ENCODE measurements at places on chromosomes 7 and 10. TPM values are rescaled to one million over a fixed set of nuclear protein-coding genes. Genes with fewer than 3 reads are reported as not detected.

The NRCAM gene
- total RNA-seq, result 1.1 TPM

The CYP2C8 gene
- 1.2 TPM for total RNA-seq

The LLCFC1 gene
- total RNA-seq, result not detected

The ADCY1 gene
- 1.1 TPM for total RNA-seq

The SPACDR gene
- 0.54 TPM for total RNA-seq

DNA sequence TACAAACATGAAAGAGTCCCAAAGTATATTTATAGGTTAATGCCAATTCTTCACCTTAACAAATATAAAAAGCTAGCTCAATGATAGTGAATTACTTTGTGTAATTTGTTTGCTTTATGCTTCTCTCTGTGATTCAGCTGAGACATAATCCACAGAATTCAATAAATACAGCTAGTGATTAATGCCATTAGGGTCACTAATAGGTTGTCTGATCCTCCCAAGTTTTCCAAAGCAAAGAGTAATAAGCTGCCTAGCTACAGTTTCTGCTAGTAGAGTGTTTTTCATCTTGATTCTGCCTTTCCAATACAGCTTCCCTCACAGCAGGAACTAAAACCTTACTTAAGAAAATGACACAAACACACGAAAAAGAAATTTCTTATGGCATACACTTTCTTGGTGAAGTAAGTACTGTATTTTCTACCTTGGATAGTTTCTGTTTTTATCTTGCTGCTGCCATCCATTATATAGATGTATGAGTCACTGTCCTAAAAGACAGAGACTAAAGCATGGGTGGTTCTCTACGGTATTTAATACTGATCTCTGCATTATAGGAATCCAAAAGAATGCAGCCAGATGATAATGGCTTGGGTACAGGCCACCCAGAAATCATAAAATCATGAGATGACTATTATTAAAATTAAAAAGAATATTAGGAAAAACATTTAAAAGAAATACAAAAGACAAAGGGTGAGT, 170.0 kb downstream of the TPK1 start:
- no peaks in the 10 kb centered on the region for H3K36me3 ChIP-seq
- no peaks in the 10 kb centered on the region for H3K27me3 ChIP-seq
- H3K4me1 ChIP-seq, result no peaks in the 10 kb centered on the region
- no peak overlapping the region for H3K27ac ChIP-seq

DNA sequence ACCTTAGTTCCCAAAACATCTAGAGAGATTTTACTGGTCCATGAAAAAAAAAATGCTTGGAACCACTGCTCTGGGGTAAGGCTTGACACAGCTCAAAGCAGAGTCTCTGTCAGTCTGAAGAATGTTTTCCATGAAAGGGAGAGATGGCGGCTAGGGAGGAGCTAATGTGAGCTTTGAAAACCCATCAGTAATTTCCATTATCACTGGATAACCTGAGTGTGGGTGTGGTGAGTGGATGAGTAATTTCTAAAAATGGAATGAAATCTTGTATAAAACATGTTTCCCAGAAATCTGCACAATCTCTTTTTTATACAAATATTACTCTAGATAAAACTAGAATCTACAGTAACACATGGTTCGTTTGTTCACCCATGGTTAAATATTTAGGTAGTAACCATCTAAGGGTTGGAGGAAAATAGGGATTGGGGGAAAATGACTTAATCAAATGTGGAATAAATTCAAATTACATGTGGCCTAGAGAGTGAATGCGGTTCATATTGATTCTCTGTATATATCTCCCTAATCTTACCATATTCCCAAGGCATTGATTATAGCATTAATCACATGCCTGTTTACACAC, 289.4 kb downstream of the RNLS start:
- no peak for DNase-seq
- no peak overlapping the region for H3K4me3 ChIP-seq
- H3K4me1 ChIP-seq, result no peaks in the 10 kb centered on the region
- no peak overlapping the region for H3K27ac ChIP-seq
- no peaks in the 10 kb centered on the region for H3K27me3 ChIP-seq

GRCh38 chr7:69847921-69848612, 249.8 kb downstream of the AUTS2 start:
- no peak overlapping the region for H3K4me3 ChIP-seq
- H3K27me3 ChIP-seq, result no peaks in the 10 kb centered on the region
- H3K27ac ChIP-seq, result no peak overlapping the region
- H3K4me1 ChIP-seq, result no peaks in the 10 kb centered on the region

DNA sequence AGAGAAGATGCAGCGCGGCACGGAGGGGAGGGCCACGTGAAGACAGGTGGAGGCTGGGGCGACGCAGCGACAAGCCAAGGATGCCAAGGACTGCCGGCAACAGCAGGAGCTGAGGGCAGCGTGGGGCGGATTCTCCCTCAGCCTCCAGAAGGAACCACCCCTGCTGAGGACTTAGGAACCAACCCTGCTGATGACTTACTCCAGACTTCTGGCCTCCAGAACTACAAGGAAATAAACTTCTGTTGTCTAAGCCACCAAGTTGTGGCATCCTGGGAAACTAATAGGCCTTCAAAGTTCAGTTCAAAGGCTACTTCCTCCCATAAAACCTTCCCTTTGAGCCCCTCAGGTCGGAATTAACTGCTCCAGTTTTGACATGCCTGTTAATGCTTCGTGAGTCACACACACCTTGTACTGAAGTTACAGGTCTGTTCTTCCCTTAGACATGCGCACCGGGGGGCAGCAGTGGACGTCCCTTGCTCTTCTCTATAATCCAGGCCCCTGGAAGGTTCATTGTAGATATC, 88.4 kb upstream of the RHEB start:
- peak overlapping the region; percentile 38 for H3K27ac ChIP-seq
- H3K4me1 ChIP-seq, result no peaks in the 10 kb centered on the region
- H3K36me3 ChIP-seq, result no peaks in the 10 kb centered on the region
- H3K4me3 ChIP-seq, result no peak overlapping the region

- no peak for DNase-seq
- no peaks in the 10 kb centered on the region for H3K27me3 ChIP-seq
- H3K4me1 ChIP-seq, result no peaks in the 10 kb centered on the region
- H3K4me3 ChIP-seq, result no peak overlapping the region
- no peak overlapping the region for H3K27ac ChIP-seq
Observed at GRCh38 chr7:49790209-49790608, 16.8 kb downstream of the VWC2 start.

DNA sequence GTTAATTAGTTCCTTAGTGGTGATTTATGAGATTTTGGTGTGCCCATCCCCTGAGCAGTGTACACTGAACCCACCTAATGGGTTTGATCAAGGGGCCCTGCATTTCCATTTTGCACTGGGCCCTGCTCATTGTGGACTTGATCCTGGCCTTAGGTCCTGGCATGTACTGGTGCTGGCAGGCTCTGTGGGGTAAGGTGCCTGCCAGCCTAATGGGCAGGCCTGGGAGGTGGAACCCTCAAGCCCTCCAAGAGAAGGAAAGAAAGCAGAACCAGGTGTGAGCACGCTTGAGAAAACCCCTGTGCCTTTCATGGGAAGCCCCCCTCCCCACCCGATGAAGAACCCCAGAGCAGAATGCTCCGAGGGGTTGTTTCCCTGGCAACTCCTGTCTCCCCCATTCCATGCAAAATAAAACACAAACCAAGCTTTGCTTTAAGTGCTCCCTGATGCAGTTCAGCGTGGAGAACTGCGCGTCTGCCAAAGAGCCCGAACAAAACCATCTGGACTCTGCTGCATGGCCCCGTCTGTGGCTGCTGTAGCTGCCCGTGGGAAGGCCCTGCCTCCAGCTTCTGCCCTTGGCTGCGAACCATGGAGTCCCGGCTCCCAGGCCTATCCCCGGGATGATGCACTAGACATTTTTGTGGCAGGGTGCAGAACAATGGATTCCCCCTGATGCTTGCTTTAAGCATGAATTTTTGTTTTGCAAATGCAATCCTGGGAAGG, 123.3 kb downstream of the PRPF18 start:
- H3K4me1 ChIP-seq, result peaks cover 4% of the 10 kb centered on the region
- no peak for DNase-seq
- H3K27me3 ChIP-seq, result no peaks in the 10 kb centered on the region
- H3K36me3 ChIP-seq, result no peaks in the 10 kb centered on the region

- H3K27me3 ChIP-seq, result peaks cover 3% of the 10 kb centered on the region
- H3K4me1 ChIP-seq, result no peaks in the 10 kb centered on the region
- H3K36me3 ChIP-seq, result no peaks in the 10 kb centered on the region
Observed at GRCh38 chr7:123643495-123644441, 11.9 kb upstream of the LMOD2 start.

GRCh38 chr7:158255156-158255555, 332.5 kb downstream of the PTPRN2 start:
- DNase-seq, result no peak
- no peaks in the 10 kb centered on the region for H3K27me3 ChIP-seq
- H3K4me3 ChIP-seq, result no peak overlapping the region
- H3K4me1 ChIP-seq, result no peaks in the 10 kb centered on the region

GRCh38 chr10:63382066-63382465, 83.7 kb downstream of the JMJD1C start:
- H3K4me3 ChIP-seq, result no peak overlapping the region
- no peak overlapping the region for H3K27ac ChIP-seq
- no peaks in the 10 kb centered on the region for H3K4me1 ChIP-seq
- H3K27me3 ChIP-seq, result no peaks in the 10 kb centered on the region
- no peak for DNase-seq

DNA sequence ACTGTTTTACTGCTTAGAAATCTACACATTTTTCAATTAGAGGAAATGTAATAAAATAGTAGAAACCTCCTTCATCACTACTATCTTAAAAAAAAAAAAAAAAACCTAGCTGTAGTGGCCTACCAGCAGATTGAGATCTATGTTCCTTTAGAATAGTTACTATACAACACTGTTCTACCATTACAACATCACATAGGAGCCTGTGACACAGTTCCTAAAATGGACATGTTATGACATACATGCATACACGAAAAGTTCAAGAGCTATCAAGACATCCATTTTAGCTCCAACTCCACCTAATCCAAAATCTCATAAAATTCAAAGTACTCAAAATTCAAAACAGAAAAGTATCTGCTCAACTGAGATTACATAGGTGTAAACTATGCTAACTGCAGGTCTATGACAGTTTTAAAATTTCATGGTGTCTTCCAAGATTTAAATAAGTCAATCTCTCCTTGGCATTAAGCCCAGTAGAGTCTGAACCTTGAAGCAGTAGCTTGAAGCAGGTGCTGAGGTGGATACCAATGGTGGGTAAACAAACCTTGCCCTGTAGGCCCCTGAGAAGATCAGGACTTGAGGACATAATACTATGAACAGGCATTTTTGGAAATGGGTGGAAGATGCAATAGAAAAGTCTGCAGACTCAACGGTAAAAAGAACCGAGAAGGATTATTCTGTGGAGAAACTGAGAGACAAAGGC, 17.0 kb downstream of the CACUL1 start:
- peak overlapping the region; percentile 67 for H3K27ac ChIP-seq
- peaks cover 10% of the 10 kb centered on the region for H3K4me1 ChIP-seq
- peak; percentile 51 for DNase-seq
- no peak overlapping the region for H3K4me3 ChIP-seq

DNA sequence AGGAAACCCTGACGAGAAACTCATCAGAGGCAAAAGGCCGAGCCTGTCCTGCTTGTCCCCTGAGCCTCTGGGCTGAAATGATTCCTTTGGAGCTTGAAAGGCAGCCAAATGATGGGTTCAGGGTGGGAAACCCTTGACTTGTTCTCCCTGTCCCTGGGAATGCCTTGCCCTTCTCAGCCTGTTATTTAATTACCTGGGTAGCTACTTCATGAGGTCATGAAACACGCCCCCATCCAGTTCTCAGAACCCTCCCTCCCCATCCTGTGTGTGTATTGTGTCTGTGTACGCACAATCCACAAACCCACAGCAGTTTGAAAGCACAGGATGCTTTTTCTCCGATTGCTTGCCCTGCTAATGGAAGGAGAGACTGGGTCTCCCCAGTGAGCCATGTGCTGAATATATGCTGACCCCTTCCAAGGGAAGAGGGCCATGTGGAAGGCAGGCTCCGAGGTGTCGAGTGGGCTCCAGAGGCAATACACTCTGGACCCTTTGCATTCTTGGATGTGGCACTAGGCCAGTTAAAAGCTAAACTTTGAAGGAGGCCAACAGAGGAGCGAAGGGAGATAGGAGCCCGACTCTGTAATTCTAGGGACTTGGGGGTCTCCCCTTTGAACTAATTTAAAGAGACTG, 10.6 kb downstream of the DUSP5 start:
- no peak overlapping the region for H3K27ac ChIP-seq
- no peaks in the 10 kb centered on the region for H3K27me3 ChIP-seq

DNA sequence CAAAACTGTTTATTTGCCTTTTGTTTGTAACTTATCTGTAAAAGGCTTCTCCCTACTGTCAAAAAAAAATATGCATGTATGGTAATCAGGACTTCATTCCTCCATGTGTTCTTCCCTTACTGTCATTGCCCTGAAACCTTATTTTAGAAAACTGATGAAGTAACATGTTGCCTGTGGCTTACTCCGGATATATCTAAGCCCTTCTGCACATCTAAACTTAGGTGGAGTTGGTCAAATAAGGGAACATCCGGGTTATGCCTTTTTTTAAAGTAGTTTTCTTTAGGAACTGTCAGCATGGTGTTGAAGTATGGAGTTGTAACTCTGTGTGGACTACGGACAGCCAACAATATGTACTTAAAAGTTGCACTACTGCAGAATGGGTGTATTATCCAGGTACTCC, 6.2 kb downstream of the SAR1A start:
- no peak overlapping the region for H3K4me3 ChIP-seq
- H3K27me3 ChIP-seq, result no peaks in the 10 kb centered on the region
- DNase-seq, result no peak
- peaks cover 14% of the 10 kb centered on the region for H3K36me3 ChIP-seq
- no peak overlapping the region for H3K27ac ChIP-seq

GRCh38 chr7:44967571-44968446, 11.0 kb downstream of the MYO1G start:
- no peaks in the 10 kb centered on the region for H3K36me3 ChIP-seq
- H3K4me1 ChIP-seq, result no peaks in the 10 kb centered on the region
- DNase-seq, result no peak
- no peak overlapping the region for H3K4me3 ChIP-seq
- H3K27ac ChIP-seq, result no peak overlapping the region

GRCh38 chr10:28137907-28138880, 139.3 kb upstream of the ODAD2 start:
- no peak overlapping the region for H3K4me3 ChIP-seq
- no peaks in the 10 kb centered on the region for H3K27me3 ChIP-seq
- H3K36me3 ChIP-seq, result no peaks in the 10 kb centered on the region
- DNase-seq, result no peak
- H3K27ac ChIP-seq, result no peak overlapping the region
- H3K4me1 ChIP-seq, result no peaks in the 10 kb centered on the region

- H3K4me1 ChIP-seq, result no peaks in the 10 kb centered on the region
- no peak overlapping the region for H3K27ac ChIP-seq
- no peak overlapping the region for H3K4me3 ChIP-seq
- DNase-seq, result no peak
Observed at GRCh38 chr7:75842836-75843446, 29.3 kb upstream of the CCL24 start.

DNA sequence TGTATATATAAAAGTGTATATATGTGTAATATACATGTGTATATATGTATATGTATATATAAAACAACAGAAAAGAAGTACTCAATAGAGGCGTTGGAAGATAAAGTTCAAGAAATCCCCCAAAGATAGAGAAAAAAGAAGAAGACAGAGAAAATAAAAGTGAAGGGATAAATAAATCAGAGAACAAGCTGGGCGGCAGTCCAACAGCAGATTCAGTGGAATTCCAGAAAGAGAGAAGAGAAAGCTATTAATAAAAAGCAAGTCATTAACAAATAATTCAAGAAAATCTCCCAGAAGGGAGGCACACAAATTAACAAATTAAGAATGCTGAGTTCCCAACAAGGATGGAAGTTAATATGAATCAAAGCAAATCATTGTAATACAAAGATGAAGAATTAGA, 59.3 kb upstream of the RNF148 start:
- H3K4me1 ChIP-seq, result no peaks in the 10 kb centered on the region
- DNase-seq, result no peak
- H3K27me3 ChIP-seq, result no peaks in the 10 kb centered on the region
- H3K4me3 ChIP-seq, result no peak overlapping the region
- H3K36me3 ChIP-seq, result no peaks in the 10 kb centered on the region
- H3K27ac ChIP-seq, result no peak overlapping the region

Measured in colonic mucosa (tissue), 4 donors.